Heart left ventricle (tissue), 16 donors: ENCODE measurements at places on chromosomes 13 and 19.

DNA sequence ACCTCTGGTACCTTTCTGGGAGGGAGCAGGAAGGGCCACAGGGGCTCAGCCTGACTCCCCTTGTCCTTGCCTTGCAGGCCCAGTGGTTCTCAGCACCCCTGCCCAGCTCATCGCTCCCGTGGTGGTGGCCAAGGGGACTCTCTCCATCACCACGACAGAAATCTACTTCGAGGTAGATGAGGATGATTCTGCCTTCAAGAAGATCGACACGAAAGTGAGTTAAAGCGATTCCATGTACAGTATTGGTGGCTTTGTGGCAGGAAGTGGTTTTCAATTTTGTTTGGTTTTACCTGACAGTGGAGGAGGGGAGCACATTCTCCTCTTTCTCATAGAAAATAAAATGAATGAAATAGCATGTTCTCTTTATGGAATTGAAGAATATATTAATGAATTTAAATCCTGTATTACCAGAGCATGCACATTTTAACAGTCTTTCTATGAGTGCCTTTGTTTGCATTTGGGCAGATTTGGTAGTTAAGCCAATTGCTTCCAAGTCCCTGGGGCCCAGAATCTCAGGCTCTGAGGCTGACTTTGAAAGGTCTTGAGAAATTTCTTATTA, 4.1 kb downstream of the MAB21L1 start:
- DNase-seq, result no peak

DNA sequence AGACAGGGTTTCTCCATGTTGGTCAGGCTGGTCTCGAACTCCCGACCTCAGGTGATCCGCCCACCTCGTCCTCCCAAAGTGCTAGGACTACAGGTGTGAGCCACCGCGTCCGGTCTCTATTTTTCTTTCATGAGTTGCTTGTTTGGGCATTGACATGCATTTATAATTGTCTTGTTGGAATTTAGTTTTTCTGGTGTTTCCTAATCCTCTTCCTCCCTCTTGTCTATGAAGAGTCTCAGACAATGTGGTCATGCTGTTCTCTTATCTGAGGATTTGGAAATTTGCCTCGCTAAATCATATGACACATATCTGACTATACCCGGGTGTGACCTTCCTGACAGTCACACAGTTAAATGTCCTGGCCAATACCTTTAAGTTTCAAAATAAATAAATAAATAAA, 7.4 kb upstream of the CEACAM18 start:
- no peak for DNase-seq

DNA sequence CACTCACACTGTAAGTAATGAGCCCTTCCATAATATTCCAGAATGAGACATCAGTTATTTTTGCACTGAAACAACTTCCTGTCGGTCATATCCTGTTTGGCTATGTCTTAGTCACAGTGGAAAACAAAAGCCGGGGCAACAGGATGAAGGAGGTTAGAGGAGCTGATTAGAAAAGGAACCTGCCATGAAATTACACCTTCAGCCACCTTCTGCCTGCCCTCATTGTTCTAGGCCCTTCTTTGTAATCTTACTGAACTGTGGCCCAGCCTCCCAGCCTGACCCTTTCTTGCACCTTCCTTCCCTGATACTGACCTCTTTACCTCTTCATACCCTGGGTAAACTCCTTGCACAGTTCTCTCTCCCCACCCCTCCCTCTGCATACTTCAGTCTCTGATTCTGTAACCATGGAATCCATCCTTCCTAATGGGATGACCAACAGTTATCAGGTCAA, 67.3 kb downstream of the DOCK9 start:
- peak; percentile 58 for DNase-seq

DNA sequence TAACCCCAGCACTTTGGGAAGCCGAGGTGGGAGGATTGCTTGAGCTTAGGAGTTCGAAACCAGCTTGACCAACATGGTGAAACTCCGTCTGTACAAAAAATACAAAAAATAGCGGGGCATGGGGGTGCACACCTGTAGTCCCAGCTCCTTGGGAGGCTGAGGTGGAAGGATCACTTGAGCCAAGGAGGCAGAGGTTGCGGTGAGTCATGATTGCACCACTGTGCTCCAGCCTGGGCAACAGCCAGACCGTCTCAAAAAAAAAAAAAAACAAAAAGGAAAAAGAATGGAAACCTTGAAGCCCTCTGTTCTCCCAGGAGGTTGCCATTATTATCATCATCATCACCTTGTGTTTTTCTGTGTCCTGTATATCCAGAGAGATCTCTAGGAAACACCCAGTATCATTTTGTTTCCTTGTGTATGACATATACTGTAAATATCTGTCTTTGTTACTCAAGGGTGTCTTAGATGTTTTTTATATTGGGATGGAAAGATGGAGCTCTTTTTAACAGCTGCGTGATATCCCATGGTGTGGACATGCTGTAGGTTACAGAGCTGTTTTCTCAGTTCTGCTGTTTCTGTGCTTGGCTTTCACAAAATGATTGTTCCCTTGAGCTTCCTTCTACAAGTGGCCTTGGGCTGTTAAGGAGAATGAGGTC, 11.8 kb downstream of the CHAF1A start:
- DNase-seq, result no peak

DNA sequence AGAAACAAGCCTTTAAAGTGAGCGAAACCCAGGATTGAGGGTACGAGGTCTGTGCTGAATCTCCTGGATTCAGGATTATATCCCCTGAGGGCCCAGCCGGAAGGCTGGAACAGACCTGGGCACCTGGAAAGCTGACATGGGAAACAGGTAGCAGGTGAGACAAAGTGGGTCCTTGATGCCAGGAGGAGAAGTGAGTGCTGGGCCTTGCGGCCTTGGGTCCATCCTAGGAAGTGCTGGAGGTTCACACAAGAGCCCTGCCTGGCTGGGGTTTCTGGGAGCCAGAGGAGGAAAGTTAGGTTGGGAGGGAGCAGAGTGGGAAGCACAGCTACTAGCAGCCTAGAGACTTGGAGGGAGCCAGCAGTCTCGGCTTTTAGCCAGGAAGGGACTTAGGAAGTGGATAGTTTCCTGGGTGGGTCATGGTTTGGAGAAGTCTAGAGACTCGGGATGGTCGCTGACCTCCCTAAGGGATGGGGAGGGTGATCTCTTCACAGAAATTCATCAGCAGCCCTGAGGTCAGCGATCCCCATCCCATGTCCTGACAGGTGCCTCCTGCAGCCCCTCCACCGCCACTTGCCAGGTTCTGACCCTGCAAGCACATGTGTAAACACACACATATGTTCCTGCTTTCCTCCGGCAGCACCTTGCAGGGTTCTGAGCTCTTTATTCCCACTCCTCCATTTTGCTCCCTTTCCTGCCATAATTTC, 29.4 kb upstream of the ZNF492 start:
- DNase-seq, result no peak

DNA sequence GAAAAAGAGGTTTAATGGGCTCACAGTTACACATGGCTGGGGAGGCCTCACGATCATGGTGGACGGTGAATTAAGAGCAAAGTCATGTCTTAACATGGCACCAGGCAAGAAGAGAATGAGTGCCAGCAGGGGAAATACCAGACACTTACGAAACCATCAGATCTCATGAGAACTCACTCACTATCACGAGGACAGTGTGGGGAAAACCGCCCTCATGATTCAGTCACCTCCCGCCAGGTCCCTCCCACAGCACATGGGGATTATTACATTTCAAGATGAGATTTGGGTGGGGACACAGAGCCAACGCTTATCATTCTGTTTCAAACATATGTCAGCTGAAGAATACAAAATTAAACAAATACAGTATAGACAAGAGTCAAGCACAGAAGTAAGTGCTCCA, 165.1 kb downstream of the PCCA start:
- DNase-seq, result no peak

DNA sequence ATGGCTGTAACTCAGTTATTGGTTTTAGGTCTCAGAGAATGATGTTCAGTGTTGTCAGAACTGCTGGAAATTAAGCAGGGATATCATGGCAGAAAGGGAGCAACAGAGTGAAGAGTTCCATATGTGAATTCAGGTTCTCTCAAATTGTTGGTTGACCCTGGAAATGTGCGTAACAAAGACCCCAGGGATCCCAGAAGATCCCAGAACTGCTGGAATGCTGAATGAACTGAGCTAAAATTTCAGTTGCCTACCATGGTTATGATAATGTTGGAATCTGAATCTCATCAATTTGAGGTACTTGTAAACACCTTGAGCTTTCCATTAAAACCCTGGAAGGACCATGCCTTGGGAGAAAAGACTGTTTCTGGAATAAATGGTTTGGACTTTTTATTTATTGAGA, 230.8 kb downstream of the GGACT start:
- DNase-seq, result no peak

DNA sequence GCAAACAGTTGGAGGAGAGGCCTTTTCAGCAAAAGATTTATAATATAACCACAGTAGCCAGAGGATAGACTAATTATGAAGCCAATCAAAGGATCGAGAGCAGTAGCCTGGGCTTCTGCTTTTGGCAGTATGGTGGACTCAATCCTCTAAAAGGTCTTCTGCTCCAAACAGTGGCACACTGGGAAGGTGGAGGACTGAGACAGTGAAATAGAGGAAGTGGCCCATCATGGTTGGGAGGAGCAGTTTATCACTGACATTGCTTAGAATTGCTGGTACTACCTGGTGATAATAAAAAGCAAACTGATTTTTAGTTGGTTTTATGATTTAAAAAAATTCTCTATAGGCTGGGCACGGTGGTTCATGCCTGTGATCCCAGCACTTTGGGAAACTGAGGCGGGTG, 20.9 kb upstream of the PLAUR start:
- no peak for DNase-seq

DNA sequence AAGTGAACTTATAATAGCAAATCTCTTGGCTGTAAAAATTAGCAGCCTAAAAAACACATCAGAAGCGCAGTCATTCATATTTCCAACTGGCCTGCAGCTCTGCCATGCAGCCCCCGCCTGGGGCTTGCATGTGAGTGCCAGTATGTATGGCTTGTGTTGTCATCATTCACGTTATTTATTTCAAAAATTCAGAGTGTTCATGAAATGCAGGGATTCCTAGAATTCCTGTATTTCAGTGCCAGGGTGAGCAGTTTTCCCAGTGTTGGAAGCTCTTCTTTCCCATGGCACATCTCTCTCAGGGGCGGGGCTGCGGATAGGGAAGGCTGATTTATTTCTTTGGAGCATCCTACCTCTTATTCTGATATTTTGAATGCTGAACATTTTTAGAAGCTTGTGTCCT, 234.6 kb downstream of the FGF9 start:
- no peak for DNase-seq

DNA sequence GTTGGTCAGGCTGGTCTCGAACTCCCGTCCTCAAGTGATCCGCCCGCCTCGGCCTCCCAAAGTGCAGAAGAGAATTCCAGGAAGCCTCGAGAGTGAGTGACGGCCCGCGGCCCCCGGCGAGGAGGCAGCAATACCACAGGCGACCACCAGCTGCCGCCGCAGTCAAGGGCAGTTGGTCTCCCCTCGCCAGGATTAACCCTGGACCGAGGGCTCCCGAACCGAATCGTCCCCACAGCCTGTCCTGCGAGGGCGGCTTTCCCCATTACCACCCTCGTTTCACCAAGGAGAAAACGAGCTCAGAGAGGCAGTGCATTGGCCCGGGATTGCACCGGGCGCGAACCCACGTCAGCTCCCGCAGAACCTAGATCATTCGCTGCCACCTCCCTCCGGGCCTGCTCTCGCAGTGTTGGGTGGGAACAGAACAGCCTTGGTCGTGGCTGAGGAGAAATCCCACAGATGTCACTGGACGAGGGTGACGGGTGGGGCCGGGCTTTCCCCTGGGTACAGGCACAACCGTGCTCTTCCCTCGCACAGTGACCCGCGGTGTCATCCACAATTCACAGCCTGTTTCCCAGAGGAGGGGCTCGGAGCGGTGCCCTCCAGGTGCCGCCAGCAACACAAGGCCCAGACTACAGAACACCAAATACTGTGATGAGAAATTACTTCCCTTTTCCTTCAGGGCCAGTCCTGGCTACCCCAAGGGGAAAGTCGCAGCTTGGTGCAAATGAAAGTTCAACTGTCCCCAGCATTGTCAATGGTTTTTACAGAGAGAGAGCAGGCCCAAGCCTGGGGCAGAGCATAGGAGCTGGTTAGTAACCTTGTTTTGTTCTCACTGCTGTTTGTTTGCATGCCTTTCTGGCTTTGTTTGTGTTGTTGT, 24.8 kb downstream of the C2CD4C start:
- DNase-seq, result no peak

DNA sequence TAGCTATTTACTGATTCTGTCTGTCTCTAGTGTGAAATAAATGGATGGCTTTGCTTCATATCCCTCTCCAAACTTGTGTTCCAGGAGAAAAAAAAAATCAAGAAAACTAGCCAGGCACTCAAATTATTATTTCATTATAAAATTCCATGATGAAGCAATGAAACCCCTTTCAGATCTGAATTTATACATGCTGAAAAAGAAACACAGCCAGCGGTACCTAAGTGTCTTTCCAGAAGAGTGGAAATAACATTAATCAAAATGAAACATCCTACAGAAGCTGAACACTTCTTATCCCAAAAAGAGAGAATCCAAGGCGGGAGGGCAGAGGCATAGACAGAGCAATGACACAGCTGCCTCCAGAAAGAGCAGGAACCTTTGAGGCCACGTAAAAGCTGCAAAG, 15.9 kb downstream of the ENOX1 start:
- no peak for DNase-seq

GRCh38 chr19:20661150-20661819, at the start of gene ZNF626:
Gene ZNF626 (minus strand): TSS chr19:20661571. CDS start chr19:20661446, 125 bp downstream.
- DNase-seq, result peak; percentile 99

DNA sequence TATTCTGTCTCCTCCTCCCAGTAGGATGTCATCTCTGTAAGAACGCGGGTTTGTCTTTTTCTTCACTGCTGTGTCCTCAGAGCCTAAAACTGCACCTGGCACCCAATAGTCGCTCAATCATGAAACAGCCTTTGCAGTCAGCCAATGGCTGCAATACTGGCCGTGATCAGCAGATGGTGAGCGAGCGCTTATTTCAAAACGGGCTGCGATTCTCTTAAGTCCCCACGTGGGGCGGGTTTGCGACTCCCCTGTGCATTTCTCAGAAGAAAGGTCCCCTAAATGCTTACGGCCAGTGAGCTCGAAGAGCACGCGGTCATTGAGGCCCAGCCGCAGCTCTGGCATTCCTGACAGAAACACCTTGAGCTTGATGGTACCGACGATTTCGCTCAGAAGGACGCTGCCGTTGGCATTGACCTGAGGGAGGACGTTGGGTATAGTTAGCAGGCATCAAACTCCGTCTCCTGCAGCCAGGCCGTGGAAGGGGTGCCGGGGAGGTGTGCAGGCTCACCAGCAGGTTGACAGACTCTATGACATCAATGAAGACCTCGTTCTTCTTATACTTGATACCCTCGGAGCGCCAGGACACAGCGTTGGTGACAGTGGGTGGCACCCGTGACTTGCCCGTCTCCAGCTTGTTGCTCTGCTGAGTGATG, 6.0 kb downstream of the AP1M2 start:
- peak; percentile 89 for DNase-seq

- no peak for DNase-seq
Measured at GRCh38 chr13:94416454-94417080, 62.9 kb downstream of the DCT start.

- no peak for DNase-seq
Measured at GRCh38 chr13:37198629-37199028, 93.2 kb upstream of the CSNK1A1L start.
